ENCODE measurements at places on chromosomes 3 and 15.

GRCh38 chr3:37833302-37834186 is 28.1 kb upstream of the CTDSPL start:
- no peak for DNase-seq

DNA sequence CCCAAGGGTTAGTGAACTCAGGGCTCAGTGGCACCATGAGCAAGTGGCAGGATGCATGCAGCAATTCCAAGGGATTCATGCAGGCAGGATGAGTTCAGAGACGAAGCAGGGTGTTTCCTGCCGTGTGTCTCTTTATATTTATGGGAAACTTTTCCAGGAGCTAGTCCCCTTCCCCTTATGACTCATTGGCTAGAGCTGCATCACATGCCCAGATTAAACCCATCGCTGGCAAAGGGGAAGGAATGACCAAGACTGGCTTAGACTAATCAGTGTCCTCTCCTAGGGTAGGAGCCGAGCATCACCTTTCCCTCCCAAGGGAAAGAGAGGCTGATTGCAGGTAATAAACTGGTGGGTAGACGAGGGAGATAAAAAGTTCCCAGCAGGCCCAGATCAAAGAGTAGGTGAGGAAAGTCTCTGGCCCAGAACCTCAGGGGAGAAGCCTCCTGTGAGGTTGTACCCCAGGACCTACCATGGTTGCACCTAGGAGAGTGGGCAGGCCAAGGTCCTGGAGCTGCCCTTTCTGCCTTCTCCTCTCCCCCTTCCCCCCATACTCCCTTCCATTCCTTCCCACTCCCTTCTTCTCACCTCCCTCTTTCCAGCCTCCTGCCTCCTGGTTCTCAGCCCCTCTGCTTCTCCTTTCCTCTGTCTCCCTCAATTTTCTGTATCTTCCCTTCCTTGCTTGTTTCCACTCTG is 67.8 kb upstream of the ITGA11 start:
- DNase-seq = no peak

DNA sequence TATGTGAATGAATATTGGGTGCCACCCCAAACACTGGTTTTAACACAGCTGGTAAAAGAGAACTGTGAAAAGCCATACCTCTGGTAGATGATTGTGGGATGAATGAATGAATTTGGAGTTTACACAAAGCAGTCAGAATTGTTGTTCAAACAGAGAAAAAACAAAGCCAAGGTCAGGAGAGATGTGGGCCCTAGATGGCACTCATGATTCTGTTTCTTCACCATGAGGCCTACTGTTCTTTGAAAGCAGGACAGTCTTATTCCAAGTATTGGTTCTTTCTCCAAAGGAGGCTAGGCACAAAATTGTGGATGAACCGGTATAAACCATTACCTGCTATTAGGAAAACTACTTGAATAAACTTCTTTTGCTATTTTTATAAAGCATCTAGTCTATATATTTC is 97.6 kb downstream of the SAMMSON start:
- no peak for DNase-seq

DNA sequence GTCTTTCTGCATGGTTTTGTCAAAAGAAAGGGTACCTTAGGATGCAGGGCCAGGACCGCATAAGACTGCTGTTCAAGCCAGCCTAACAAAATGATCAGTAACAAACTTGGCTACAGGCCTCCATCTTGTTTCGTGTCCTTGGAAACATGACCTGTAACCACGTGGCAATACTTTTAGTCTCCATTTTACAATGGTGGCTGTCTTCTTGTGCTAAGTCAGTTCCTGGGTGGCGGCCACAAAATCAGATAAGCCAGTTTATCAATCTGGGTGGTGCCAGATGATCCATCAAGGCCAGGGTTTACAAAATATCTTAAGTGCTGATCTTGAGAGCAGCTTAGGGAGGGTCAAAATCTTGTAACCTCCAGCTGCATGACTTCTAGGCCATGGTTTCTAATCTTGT is 57.1 kb upstream of the GK5 start:
- no peak for DNase-seq

- DNase-seq = no peak
Observed at GRCh38 chr3:99458013-99458412, 180.4 kb upstream of the COL8A1 start.

- no peak for DNase-seq
Observed at GRCh38 chr3:23644676-23645075, 161.1 kb upstream of the UBE2E1 start.

DNA sequence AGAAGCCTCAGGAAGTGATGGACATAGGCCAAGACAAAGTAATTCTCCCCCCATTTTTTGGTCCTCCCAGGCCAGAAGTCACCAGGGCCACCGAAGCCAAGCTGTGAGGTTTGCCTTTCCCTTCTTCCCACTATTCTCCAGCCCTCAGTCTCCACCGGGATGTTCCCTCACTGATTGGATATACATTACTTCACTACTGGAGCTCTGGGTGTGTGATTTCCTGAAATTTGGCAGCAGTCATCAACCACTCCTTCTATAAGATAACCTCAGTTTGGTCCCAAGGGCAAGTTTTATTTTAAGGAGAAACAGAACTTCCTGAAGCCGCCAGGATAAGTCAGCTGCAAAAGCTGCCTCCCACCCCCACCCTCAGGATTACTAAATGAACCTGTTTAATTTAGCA is 11.3 kb downstream of the SLCO2A1 start:
- no peak for DNase-seq

GRCh38 chr15:76309601-76310330 is 1.5 kb downstream of the ETFA start:
- no peak for DNase-seq

- no peak for DNase-seq
Observed at GRCh38 chr3:152076148-152076547, 192.6 kb upstream of the MBNL1 start.

GRCh38 chr15:64740311-64741170 is 34.8 kb downstream of the RBPMS2 start:
- DNase-seq = no peak

DNA sequence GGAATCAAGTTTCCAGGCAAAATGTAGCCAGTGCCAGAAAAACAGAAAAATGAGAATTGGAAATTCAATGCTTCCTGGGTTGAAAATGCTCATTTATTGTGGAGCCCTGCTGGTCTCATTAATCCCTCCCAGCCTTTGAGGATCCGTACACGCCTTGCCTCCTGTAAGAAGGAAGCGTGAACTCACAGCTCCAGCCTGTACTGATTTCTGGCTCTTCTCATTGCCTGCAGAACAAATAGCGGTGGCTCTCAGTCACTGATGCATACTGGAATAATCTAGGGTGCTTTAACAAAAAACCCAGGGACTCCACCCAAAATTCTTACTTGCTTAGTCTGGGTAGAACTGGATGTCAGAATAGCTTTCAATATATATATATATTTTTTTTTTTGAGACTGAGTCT is 29.3 kb upstream of the SLC24A5 start:
- no peak for DNase-seq

DNA sequence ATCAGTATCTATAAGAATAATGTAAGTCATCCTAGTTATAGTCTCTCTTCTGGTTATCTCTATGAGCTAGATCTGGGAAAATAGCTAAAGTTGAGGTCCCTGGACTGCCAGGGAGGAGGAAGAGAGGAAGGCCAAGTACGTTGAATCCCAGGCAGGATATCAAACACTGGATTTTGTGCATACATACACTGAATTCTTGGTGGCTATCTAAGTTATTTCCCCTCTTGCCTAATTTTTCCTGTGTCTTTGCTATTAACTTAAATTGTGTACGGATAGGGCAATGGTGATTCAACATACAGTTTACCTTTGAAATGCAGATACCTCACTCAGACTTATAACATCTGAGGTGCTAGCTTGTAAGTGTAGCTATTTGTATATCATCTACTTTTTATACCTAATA is 27.2 kb downstream of the FBXO22 start:
- DNase-seq = no peak

DNA sequence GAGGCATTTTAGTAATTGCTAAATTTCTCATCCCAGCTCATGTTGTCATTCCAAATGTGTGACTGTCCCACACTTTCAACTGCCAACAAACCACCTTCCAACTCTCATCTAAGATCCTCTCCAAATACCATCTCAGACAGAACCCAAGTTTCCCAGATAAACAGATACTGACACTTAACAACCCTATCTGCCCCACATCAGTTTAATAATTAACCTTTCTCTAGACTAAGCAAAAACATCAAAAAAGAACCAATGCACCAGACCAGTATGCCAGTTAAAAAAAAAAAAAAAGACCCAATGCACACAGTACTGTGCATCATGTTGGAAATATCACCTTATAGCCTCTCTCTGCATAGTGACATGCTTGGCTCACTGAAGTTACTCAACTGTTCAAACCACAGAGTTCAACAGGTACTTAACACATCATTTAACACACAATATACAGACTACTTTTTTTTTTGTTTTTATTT is 5.5 kb downstream of the SFMBT1 start:
- DNase-seq = no peak

DNA sequence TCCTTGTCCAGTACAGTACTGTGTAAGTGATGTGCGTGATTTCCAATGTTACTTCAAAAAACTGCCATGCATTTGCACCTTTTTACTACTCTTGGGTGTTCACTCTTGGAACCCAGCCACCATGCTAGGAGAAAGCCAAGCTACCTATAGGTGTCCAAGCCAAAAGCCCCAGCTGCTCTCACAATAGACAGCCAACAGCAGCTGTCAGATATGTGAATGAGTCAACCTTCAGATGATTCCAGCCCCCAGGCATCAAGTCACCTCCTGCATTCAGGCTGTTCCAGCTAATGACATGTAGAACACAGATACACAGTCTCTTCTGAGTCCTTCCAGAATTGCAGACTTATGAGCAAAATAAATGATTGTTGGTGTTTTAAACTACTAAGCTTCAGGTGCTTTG is 417.7 kb upstream of the TGFBR2 start:
- no peak for DNase-seq

DNA sequence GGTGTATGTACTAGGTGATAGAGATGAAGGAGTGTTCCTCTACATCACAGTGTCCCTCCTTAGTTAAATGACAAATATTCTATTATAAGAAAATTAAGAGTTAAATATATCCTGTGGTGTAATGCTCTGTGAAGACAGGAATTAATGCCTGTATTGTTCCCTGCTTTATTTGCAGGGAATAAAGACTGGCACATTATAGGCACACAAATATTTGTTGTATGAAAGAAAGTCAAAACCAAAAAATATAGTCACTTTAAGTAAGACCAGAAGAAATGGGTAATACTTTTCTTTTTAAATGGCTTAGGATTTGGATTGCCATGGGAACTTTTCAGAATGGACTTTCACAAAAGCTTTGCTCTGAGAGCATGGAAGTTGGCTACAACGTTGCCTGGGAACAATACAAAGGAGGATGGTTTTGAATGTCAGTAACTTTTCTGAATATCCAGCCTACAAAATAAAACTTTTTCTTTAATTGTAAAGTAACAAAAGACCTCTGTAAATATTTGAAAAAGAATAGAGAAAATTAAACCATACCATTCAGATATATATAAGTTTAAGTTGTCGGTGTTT is 158.0 kb upstream of the P2RY1 start:
- no peak for DNase-seq

- DNase-seq = no peak
Observed at GRCh38 chr3:87414271-87414670, 137.9 kb upstream of the POU1F1 start.

GRCh38 chr15:29139540-29140459 is 129.8 kb downstream of the NSMCE3 start:
- peak; percentile 30 for DNase-seq
